Kidney (tissue), 22 donors: ENCODE measurements at places on chromosomes 12 and 14.
A peak's percentile ranks its signal among the peaks of the same experiment; 100 is the strongest.

DNA sequence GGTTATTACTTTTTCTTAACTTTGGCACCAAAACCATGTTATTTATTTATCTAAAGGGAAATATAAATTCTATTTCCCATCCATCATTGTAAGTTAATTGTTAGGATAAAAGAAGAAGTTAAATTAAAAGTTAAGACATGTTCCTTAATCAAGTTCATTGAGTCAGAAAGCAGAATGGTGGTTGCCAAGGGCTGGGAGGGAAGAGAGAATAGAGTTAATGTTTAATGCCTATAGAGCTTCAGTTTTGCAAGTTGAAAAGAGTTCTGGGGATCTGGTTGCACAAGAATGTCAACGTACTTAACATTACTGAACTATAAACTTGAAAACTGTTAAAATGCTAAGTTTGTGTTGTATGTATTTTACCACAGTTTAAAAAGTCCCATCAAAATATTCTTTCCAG lies 63.2 kb upstream of the NR2C1 start:
- peak; percentile 61 for DNase-seq

- no peak for DNase-seq
Measured at GRCh38 chr12:69662764-69663163, 36.3 kb downstream of the BEST3 start.

DNA sequence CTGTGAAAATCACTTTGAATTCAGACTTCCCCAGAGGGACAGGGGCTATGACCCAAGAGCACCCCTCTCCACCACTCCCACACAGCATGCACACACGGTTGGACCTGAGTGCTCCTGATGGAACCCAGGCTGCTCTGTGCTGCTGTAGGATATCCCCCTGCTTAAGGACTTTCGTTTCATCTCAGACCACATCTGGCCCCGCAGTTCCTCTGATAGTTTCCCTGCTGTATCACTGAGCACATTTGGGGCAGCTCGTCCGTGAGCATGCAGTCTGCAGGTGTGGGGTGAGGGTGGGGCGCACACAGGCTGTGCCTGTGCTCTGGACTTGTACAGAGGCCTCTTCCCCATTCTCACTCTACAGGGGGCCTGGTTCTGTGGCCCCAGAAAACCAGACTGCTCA lies 345.2 kb upstream of the FKBP4 start:
- DNase-seq: no peak

DNA sequence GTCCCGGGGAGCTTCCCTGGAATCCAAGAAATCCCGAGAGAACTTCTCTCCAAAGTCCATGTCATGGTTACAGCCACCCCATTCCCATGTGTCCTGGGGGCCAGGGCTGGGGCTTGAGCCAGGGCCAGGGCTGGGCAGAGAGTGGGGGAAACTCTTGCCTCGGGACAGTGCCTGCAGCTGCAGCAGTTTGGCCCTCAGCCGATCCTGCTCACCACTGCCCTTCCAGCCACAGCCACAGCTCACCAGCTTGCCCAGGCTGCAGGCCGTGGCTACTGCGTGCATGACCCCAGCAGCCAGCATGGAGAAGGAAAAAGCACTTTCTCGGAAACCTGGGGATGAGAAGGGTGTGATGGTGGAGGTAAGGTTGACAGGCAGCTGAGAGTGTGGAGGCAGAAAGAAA lies 3.5 kb downstream of the WNT10B start:
- DNase-seq: no peak

GRCh38 chr12:86234316-86234855 lies 21.8 kb downstream of the MGAT4C start:
- no peak for DNase-seq

GRCh38 chr12:64560396-64561301 lies 49.6 kb upstream of the RASSF3 start:
- DNase-seq: peak; percentile 79

DNA sequence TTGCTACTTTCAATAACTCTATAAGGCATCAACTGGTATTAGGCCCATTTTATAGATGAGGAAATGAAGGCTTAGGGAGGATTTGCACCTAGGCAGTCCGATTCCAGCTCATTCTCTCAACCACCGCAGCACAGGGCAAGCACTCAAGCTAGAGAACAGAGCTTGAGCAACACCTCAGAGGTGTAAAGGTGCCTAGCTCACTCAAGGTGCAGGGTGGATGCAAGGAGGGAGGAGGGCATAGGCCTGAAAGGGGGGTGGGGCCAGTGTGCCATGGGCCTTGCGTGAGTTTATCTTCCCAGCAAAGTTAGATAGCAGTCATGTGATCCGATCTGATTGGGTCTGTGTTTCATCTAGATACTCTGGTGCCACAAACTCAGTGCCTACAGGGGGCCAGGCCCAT lies 10.2 kb upstream of the EMP1 start:
- DNase-seq: no peak

DNA sequence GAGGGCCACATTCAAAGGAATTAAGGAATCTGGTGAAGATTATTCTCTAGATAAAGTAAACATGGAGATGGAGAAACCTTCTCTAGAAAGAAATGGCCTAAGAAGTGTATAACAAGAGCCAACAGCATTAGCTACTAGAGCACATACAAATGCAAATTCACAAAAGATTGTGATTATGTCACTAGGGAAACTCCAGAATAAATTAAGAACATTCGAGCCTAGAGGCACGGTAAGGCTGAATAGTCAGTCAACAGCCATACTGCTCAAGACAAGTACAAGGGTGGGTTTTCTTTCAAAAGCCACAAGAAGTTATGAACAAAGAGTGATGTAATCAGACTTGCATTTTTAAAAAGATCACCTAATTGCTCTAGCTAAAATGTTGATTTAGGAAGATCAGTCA lies 25.4 kb downstream of the PPP4R3A start:
- no peak for DNase-seq

GRCh38 chr12:52636189-52636588 lies 15.8 kb downstream of the KRT2 start:
- DNase-seq: peak; percentile 1

DNA sequence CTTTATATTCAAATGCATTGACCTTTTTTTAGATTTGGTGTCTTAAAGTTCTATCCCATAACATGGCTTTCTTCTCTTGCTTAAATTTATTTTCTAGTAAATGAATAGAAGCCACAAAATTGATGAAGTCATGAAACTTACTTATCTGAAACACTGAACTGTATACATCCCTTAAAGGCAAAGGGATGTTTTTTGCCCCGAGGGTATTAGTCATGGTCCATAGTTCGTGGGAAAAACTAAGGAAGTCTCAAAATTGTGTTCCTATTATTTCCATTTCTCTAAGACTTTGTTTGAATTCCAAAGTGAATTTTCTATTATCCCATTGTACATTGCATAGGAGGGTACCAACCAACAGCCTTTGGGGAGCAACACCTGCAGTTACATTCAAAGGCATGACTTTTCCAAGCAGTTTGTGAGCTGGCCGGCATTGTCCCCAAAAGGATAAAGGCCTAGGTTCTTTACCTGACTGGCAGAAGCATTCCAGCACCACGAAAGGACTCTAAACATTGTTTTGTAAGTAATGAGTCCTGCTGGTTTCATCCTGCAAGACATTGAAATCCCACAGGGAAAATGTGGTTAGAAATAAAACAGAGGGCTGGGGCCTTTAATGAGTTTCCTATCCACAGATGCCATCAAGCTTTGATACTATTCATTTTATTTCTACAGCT lies 473.5 kb downstream of the PRKD1 start:
- DNase-seq: no peak

DNA sequence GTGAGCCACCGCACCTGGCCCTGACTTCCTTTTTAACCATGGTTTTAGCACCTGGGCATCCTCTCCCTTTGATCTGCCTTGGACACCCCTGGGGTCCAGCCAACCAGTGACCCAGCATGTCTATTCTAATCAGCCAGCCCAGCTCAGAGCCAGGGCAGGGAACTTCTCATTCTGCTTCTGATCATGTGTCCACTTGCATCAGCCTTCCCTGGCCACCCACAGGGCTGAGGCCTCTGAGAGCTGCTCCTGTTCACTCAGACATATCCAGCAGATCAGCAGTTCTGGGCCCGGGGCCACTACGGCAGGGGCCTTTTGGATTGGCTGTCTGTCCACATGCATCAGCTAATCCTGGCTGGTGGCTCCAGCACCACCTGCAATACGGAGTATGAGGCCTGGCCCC lies 117.9 kb upstream of the MAP1LC3B2 start:
- DNase-seq: no peak

DNA sequence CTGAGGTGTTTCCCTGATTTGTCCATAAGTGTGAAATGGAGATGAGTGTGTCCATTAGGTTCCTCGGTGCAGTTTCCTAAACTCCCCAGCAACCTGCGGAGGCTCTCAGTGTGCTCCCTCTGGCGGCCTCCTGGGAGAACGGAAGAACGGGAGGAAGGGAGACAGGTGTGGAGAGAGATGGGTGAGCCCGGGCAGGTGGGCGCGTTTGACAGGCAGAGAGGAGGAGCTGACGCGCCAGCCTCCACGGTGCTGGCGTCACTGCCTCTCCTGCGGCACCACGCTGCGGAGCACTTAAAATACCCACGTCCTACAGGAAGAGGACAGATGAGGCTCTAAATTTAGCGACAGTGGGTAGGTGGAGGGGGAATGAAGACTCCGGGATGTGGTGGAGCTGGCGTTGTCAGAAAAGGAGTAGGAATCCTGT lies 26.8 kb upstream of the PEX5 start:
- DNase-seq: no peak

GRCh38 chr12:104529130-104529874 lies 72.6 kb downstream of the CHST11 start:
- no peak for DNase-seq

DNA sequence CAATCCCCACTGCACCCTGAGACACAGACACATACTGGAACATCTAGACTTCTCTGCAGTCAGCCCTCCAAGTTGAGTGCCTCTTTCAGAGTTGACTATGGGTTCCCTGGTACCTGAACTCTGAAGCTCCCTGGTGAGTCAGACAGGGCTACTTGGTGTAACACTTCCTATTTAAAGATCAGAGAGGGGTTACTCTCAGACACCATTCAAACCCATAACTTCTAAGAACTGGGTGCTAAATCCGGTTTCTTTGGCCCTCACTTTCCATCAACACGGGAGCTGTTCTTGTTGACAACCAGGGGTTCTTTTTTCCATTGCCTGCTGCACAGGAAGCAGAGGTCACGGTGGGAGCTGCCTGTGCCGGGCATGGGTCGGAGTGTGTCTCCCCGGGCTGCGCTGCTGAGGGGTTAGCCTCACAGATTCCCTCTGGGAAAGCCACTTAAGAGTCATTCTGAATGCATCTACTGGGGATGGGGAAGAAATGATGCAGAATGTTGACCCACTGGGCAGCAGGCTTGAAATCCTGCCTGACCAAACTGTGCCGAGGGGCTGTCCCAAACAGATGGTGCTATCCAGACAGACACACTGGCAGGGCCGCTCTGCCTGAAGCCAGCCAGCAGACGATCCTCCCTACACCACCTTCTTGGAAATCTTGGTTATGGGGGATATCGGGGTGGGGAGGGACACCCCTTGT lies 74.1 kb downstream of the PITPNM2 start:
- no peak for DNase-seq
